ENCODE measurements at places on chromosomes 1 and 21. TPM values are rescaled to one million over a fixed set of nuclear protein-coding genes. Genes with fewer than 3 reads are reported as not detected.

The MYOM3 gene
- 1.7 TPM for polyA plus RNA-seq

The LORICRIN gene
- polyA plus RNA-seq: not detected

- no peak overlapping the region for H3K27ac ChIP-seq
- H3K4me1 ChIP-seq: peaks cover 3% of the 10 kb centered on the region
- no peak for DNase-seq
- H3K36me3 ChIP-seq: peaks cover 6% of the 10 kb centered on the region
- H3K4me3 ChIP-seq: no peak overlapping the region
Measured at GRCh38 chr1:10622910-10623685, 148.3 kb downstream of the PEX14 start.

DNA sequence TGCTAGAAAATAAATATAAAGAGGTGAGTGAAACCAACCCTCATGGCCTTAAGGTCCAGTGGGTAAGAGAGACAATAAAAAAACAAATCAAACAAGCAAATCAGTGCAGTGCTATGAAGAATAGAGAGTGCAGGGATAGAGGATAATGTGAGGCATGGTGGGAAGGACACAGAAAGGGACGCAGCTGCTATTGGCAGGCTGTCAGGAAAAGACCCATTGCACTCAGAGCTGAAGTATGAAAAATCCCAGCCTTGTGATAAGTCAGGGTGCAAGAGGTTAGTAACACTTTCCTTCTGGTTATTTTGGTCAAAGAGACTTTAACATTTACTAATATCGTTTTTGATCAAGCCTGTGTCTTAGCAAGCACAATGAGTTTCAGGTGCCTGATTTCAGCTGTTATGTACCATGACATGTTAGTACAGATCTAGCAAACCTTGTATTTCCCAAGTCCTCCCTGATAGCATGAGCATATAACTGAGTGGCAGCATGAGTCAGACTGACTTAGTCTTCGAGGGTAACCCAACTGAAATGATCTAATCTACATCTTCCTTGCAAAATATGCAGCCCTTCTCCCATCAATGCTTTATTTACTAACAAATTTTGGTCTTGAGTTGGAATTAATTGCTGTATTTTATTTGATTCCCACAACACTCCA lies 31.7 kb downstream of the CHML start:
- no peaks in the 10 kb centered on the region for H3K27me3 ChIP-seq
- peaks cover 3% of the 10 kb centered on the region for H3K36me3 ChIP-seq
- H3K27ac ChIP-seq: no peak overlapping the region
- no peak for DNase-seq

- H3K27ac ChIP-seq: no peak overlapping the region
- no peak for DNase-seq
- H3K27me3 ChIP-seq: no peaks in the 10 kb centered on the region
- no peaks in the 10 kb centered on the region for H3K36me3 ChIP-seq
- H3K4me1 ChIP-seq: no peaks in the 10 kb centered on the region
Measured at GRCh38 chr1:18090636-18091035, 17.0 kb upstream of the IGSF21 start.
